ENCODE measurements at places on chromosomes 16 and 17.

GRCh38 chr17:66533986-66534385 lies 231.6 kb downstream of the PRKCA start:
- peaks cover 31% of the 10 kb centered on the region for H3K4me1 ChIP-seq
- peaks cover 19% of the 10 kb centered on the region for H3K36me3 ChIP-seq
- H3K4me3 ChIP-seq: no peak overlapping the region
- DNase-seq: no peak
- H3K27me3 ChIP-seq: no peaks in the 10 kb centered on the region

GRCh38 chr17:39002991-39003715 lies 36.0 kb upstream of the FBXO47 start:
- peak overlapping the region; percentile 59 for H3K4me3 ChIP-seq
- H3K27ac ChIP-seq: peak overlapping the region; percentile 85
- peaks cover 7% of the 10 kb centered on the region for H3K36me3 ChIP-seq

DNA sequence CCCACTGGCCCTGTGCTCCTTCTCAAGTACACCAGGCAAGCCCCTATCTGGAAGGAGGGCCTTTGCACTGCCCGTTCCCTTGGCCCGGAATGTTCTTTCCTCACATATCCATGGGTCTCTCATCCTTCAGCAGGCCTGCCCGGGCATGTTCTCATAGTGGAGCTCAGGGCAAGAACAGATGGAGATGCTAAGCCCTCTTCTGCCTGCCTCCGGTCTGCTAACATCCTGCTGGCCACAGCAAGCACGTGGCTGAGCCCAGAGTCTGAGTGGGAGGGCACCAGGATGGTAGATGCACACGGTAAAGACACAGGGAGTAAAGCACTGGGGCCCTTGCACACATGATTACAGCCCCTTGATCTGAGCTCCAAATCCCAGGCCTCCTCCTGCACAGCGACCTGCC lies 19.8 kb upstream of the ANKRD40CL start:
- DNase-seq: no peak
- peaks cover 16% of the 10 kb centered on the region for H3K4me1 ChIP-seq

DNA sequence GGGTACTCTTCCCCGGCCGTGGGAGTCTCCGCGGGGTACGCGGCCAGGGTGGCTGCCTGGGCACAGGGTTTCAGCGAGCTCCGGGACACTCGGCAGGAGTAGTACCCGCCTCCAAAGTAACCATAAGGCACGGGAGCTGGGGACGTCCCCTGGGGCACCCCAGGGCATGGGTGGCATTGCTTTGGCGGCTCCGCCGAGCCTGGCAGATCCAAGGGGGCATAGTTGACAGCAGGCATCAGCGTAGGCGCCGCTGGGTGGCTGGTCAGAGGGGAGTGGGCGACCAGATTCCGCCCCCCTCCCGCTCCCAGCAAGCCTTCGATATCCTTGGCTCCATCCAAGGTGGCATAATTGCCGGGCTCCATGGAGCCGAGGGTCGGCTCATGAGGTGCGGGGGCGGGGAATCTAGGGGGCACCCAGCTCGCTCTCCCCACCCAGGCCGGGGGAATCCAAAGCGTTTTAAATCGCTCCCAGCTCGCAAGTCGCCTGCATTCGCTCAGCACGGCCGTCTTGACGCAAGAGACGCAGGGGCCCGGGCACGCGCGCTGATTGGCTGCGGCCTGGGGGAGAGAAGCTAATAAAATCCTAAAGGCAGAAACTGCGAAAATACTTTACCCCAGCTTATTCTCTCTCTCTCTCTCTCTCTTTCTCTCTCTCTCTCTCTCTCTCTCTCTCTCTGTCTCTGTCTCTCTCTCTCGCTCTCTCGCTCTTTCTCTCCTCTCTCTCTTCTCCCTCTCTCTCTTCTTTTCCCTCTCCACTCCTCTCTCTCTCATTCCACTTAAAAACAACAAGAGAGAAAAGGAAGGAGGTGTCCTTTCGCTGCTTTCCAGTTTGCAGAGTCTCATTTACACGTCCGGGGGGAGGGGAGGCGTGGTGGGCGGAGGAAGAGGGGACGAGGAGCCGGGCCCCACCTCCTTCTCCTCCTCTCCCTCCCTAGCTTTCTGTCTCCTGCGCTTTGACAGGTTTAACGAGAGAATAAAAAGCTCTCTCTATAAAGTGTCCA lies at the start of gene HOXB13:
TSS of gene HOXB13 (minus strand) at position 519 of the 1,000 bp plus-strand sequence. CDS start at position 362, 157 bp downstream.
- DNase-seq: no peak
- no peak within 1 kb of the TSS for H3K27ac ChIP-seq
- H3K27me3 ChIP-seq: peaks cover 97% of the 10 kb centered on the region

DNA sequence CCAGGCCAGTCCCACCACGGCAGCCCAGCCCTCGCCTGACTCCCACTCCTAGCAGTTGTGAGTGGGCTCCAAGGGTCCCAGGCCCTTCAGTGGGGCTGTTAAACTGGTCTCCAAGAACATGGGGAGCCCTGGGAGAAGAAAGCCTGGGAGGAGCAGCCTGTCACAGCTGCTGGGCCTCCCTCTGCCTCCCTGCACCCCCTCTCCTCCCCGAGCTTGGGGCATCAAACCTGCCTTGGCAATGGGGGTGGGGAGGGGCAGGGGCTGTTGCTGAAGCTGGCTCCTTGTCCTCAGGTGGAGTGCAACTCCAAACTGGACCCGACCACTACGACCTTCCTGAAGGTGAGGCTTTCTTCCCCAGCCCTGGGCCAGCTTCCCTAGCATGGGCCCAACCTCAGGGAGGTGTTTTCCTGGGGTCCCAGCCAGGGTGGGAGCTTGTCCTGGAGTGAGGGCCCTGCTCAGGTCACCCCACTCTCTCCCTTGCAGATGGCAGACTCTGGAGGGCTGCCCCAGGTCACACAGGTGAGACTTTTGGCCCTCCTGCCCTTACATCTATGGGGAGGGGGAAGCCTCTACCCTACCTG lies 6.6 kb upstream of the SETD6 start:
- peaks cover 2% of the 10 kb centered on the region for H3K4me1 ChIP-seq
- H3K27me3 ChIP-seq: no peaks in the 10 kb centered on the region
- peaks cover 2% of the 10 kb centered on the region for H3K36me3 ChIP-seq
- H3K27ac ChIP-seq: no peak overlapping the region
- no peak overlapping the region for H3K4me3 ChIP-seq
- DNase-seq: no peak

DNA sequence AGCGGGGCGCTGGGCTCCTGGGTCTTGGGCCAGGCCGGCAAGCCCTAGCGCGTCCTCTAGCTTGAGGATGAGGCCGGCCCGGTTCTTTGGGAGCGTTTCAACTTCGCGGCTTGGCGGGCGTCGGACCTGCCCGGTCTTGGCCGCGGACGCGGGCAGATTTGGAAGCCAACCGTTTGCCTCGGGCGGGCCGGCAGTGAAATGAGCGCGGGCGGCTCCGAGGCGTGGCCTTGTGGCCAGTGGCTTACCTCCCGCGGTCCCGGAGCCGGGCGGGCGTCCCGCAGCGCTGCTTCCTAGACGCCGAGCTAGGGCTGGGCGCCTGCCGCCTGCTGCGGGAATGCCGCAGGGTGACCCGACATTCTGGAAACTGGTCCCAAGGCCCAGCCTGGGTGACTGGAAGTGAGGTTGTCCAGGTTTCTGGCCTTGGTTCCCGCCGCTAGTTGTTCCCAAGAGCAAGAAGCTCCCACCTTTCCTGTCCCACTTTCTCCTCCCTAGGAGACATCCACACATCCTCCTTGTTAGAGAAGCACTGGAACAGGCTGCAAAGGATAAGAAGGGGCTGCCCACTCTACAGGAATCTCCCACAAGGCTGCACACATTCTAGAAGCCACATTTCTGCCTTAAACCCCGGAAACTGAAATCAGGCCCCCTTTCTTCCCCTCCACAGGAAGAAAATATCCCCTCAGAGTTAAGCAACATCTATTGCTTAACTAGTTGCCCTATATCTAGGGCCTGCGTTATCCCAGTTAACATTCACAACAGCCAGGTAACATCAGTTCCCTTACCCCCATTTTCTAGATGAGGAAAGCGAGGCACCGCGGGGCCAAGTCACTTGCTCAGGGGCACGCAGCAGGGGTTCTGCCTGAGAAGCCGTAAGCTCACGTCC lies 4.5 kb upstream of the CBX8 start:
- H3K4me3 ChIP-seq: no peak overlapping the region
- DNase-seq: peak; percentile 54
- H3K36me3 ChIP-seq: no peaks in the 10 kb centered on the region
- H3K27me3 ChIP-seq: peaks cover 58% of the 10 kb centered on the region

- DNase-seq: no peak
- peaks cover under 1% of the 10 kb centered on the region for H3K27me3 ChIP-seq
- no peak overlapping the region for H3K4me3 ChIP-seq
- no peaks in the 10 kb centered on the region for H3K36me3 ChIP-seq
- no peak overlapping the region for H3K27ac ChIP-seq
Observed at GRCh38 chr16:14955546-14956231, 18.4 kb downstream of the NPIPA1 start.

- H3K4me3 ChIP-seq: peak overlapping the region; percentile 57
- peak; percentile 94 for DNase-seq
- no peaks in the 10 kb centered on the region for H3K36me3 ChIP-seq
- peaks cover 16% of the 10 kb centered on the region for H3K4me1 ChIP-seq
Observed at GRCh38 chr16:2715519-2715918, 4.5 kb downstream of the PRSS27 start.

DNA sequence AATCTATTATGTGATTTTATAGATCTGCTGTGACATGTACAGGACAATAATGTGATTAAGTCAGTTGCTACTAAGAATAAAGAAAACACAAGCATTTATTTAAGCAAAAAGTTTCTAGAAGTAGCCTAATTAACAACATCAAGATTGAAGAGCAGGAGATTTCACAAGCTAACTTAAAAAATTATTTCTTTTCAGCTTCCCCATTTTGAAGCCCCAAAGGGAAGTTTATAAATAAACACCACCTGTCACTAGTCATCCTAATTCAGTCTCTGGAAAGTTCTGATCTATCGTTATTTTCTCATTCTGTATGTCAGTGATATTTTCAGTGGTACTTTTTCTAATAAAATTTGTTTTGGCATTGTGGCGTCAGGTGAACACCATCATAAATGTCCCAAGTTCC lies 8.3 kb downstream of the CAPNS2 start:
- no peak overlapping the region for H3K4me3 ChIP-seq
- no peak for DNase-seq
- H3K4me1 ChIP-seq: no peaks in the 10 kb centered on the region
- H3K36me3 ChIP-seq: no peaks in the 10 kb centered on the region
- peaks cover 7% of the 10 kb centered on the region for H3K27me3 ChIP-seq

DNA sequence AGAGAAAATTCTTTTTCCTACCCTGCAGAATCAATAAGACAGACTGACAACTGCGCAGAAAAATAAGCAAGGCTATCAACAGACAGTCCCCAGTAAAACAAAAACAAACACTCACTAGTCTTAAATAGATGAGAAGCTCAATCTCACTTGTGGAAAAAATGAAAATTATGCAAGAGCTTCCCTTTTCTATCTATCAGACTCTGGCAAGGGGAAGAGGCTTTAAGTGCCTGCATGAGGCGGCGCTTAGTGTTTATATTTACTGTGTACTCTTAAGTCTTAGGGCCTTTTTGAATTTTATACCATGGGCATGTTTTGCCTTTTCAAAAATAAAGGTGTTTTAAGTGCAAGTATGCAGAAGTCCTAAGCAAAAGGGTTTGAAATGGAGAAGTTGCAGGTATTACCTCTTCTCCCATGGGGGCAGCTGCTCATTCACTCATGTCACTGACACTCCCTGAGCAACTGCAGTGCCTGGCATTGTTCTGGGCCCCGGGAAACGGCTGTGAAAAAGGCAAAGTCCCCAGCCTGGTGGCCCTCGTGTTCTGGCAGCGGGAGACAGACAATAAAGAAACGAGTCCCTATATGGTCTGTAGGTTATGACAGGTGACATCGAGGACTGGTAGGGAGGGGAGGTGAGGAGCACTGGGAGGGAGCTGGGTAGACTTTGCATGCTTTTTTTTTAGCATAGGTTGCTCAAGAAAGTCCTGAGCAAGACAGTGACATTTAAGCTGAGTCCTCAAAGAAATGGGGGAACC lies 35.2 kb downstream of the HSBP1 start:
- no peak for DNase-seq
- H3K4me1 ChIP-seq: no peaks in the 10 kb centered on the region
- H3K27me3 ChIP-seq: peaks cover 34% of the 10 kb centered on the region
- H3K27ac ChIP-seq: no peak overlapping the region
- no peaks in the 10 kb centered on the region for H3K36me3 ChIP-seq
- no peak overlapping the region for H3K4me3 ChIP-seq

DNA sequence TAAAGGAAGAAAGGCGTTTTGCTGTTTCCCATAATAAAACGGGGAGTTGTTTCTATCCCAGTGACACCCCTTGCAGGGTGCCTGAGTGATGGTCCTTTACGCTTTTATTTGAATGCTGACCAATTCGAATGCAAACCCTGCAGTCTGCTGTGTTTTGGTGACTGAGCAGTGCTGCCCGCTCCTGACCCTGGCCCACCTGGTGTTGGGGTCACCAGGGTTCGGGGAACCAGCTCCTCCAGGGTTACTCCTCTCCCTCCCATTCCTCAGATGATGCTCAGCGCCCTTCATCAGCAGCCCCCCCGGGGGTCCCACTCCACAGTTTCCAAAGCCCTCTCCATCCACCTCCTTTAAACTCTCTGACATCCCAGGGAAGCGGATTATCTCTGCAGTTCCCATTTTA lies 6.0 kb downstream of the CA4 start:
- no peak for DNase-seq
- peaks cover 6% of the 10 kb centered on the region for H3K4me1 ChIP-seq
- H3K4me3 ChIP-seq: no peak overlapping the region
- no peaks in the 10 kb centered on the region for H3K36me3 ChIP-seq

GRCh38 chr16:1150511-1150982 lies 2.4 kb upstream of the CACNA1H start:
- DNase-seq: no peak
- peaks cover 18% of the 10 kb centered on the region for H3K27me3 ChIP-seq
- no peaks in the 10 kb centered on the region for H3K36me3 ChIP-seq
- H3K27ac ChIP-seq: no peak overlapping the region
- no peaks in the 10 kb centered on the region for H3K4me1 ChIP-seq

DNA sequence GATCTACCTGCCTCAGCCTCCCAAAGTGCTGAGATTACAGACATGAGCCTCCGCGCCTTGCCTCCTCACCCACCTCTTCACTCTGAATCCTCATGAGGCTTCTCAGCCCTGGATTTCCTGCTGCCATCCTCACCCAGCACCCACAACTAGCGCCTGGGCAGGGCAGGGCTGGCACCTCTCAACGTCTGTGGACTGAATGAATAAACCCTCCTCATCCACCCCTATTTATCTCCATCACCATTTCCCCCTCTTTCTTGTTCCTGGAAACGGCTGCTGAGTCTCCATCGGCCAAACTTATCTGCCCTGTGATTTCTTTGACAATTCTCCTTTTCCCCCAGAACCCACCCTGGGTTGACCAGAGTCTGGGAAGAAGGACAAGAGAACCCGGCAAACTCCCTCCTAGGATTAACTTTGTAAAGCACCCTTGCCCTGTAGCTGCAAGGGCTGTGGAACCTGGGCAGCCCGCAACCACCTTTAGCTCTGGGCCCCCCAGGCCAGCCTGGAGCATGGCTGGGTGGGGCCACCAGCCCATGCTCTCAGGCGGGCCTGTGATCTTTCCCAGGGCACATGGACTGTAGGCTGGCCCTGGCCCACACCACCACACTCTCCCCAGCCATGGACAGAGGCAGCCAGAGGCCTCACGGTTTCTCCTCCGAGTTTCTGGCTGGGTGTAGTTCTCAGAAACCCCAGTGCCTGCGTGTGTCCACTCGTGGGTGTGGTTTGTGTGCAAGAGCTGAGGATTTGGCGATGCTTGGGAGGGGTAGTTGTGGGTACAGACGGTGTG lies 2.4 kb downstream of the SPN start:
- no peak for DNase-seq
- H3K27ac ChIP-seq: peak overlapping the region; percentile 98
- peaks cover 49% of the 10 kb centered on the region for H3K4me1 ChIP-seq

GRCh38 chr17:59513934-59514841 lies 51.2 kb upstream of the DHX40 start:
- H3K27ac ChIP-seq: no peak overlapping the region
- no peak overlapping the region for H3K4me3 ChIP-seq

Measured in activated naive CD8-positive, alpha-beta T cell treated with anti-CD3 and anti-CD28 coated beads, Interleukin-2, amount 10 ng/mL, durations not matched to agents 7 days and 5 days (primary cell).